ENCODE measurements at places on chromosomes 1 and 21. TPM values are rescaled to one million over a fixed set of nuclear protein-coding genes. Genes with fewer than 3 reads are reported as not detected.

PTAFR gene
- total RNA-seq: not detected

TYW3 gene
- total RNA-seq: 17.6 TPM

CSF3R gene
- not detected for total RNA-seq

PCP4 gene
- total RNA-seq: not detected

SV2A gene
- total RNA-seq: 5.8 TPM

LENEP gene
- 0.99 TPM for total RNA-seq

MX2 gene
- 0.92 TPM for total RNA-seq

AP4B1 gene
- total RNA-seq: 17.8 TPM

PCAT6 gene
- not detected for total RNA-seq

PLD5 gene
- not detected for total RNA-seq

SFN gene
- not detected for total RNA-seq

MACF1 gene
- total RNA-seq: 375 TPM

Data from aortic smooth muscle cell (primary cell).